Sigmoid colon (tissue), 7 donors: ENCODE measurements at places on chromosomes 1 and 21.

DNA sequence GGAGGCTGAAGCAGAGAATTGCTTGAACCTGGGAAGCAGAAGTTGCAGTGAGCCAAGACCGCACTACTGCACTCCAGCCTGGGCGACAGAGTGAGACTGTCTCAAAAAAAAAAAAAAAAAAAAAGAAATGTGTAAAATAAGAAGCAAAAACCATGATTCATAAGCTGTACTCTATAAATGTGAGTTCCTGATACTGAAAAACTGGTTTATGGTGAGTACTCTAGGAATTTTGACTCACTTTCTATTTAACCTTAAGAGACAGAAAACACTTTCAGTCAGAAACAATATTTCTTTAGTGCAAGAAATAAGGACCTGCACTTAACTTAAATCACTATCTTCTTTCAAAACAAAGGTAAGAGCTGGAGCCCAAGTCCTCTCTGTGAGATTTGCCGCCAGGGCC, 19.9 kb upstream of the POU2F1 start:
- no peak for DNase-seq

GRCh38 chr1:24003331-24003972, 23.3 kb upstream of the SRSF10 start:
- DNase-seq: no peak

- DNase-seq: no peak
Observed at GRCh38 chr1:162085991-162086390, 16.5 kb downstream of the NOS1AP start.

DNA sequence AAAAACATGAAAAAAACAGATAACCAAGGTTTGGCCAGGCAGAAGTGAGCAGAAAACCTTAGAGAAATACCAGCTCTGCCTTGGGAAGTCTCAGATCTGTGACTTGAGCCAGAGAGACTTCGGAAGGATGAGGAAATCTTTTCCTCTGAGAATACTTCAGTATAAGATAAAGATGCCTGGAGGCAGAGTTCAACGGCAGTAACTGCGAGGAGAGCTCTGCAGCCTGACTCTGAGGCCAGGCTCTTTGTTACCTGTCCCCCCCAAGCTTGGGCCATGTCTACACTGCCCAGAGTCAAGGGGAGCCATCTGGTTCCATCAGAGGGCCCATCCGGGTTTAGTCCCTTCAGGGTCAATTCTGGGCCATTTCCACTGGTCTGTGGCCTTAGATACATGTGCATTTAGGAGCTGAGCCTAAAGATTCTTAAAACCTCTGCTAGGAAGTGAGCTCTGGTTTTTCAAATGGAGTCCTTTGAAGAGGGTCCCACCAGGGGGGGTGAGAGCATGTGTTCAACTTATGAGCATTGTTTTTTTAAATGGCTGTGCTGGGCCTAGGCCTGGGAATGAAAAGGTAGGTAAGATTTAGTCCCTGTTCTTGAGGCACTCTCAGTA, 8.7 kb downstream of the KIRREL1 start:
- DNase-seq: no peak

DNA sequence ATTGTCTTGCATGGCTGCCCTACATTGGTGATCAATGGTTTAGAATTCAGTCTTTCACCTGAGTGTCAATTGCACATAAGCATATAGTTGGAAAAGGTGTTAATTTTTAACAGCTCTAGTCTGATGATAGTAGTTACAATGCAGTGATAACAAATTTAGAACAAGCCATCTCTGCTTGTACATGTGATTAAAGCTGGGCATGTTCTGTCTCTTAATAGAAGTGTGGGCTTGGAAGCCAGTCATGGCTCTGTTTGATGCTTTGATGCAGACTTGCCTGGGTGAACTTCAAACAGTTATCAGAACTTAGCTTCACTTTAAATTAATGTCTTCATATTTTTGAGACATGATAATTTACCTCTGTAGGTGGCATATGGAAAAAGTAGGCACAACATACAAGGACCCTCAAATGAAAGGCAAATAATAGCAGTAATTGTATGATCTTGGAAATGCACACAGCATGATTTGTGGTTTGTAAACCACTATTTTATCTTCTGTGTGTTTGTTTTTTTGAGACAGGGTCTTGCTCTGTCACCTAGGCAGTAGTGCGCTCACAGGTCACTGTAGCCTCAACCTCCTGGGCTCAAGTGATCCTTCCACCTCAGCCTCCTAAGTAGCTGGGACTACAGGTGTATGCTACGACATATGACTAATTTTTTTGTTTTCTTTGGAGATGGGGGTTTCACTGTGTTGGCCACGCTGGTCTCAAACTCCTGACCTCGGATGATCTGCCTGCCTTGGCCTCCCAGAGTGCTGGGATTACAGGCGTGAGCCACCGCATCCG, 3.8 kb downstream of the DDI2 start:
- no peak for DNase-seq

- no peak for DNase-seq
Observed at GRCh38 chr1:51421964-51422363, 91.6 kb upstream of the TTC39A start.

DNA sequence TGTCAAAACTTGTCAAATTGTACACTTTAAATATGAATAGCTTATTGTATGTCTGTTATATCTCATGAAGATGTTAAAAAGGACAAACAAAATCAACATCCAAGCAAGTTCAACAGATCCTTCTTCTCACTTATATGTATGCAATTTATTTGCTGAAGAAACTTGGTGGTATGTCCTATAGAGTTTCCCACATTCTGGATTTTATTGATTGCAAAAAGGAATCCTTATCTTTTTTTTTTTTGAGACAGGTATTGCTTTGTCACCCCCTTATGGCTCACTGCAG, 5.6 kb upstream of the RABGAP1L start:
- no peak for DNase-seq

GRCh38 chr1:219902951-219903350, 25.4 kb downstream of the SLC30A10 start:
- DNase-seq: no peak

DNA sequence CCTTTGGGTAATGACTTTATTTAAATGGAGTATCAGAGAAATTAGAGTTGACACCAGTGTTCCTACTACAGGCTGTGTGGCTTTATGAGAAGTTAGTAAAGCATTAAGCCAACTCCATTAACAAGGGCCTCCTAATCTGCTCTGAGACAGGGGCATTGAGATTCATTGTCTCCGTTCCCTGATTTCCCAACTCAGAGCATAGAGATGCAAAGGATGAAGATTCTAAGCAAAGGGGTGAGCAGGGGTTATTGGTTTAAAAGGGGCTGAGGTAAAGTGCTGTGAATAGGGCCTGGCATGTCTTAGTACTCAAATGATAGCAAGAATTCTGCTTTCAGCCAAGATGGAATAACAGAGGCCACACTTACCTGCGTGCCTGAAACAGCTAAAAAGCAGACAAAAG, 428.4 kb downstream of the PTPRU start:
- DNase-seq: no peak
